ENCODE measurements at places on chromosomes 5 and 9.
A peak's percentile ranks its signal among the peaks of the same experiment; 100 is the strongest.

GRCh38 chr5:144433893-144434292, 263.2 kb downstream of the KCTD16 start:
- DNase-seq, result no peak

- no peak for DNase-seq
Measured at GRCh38 chr5:885127-885442, 7.5 kb downstream of the BRD9 start.

- DNase-seq, result no peak
Measured at GRCh38 chr9:126114850-126115460, 211.7 kb upstream of the MVB12B start.

GRCh38 chr5:74810915-74811314, 43.9 kb downstream of the NSA2 start:
- DNase-seq, result no peak

- DNase-seq, result peak; percentile 58
Measured at GRCh38 chr5:179303451-179304200, 41.6 kb downstream of the ADAMTS2 start.

DNA sequence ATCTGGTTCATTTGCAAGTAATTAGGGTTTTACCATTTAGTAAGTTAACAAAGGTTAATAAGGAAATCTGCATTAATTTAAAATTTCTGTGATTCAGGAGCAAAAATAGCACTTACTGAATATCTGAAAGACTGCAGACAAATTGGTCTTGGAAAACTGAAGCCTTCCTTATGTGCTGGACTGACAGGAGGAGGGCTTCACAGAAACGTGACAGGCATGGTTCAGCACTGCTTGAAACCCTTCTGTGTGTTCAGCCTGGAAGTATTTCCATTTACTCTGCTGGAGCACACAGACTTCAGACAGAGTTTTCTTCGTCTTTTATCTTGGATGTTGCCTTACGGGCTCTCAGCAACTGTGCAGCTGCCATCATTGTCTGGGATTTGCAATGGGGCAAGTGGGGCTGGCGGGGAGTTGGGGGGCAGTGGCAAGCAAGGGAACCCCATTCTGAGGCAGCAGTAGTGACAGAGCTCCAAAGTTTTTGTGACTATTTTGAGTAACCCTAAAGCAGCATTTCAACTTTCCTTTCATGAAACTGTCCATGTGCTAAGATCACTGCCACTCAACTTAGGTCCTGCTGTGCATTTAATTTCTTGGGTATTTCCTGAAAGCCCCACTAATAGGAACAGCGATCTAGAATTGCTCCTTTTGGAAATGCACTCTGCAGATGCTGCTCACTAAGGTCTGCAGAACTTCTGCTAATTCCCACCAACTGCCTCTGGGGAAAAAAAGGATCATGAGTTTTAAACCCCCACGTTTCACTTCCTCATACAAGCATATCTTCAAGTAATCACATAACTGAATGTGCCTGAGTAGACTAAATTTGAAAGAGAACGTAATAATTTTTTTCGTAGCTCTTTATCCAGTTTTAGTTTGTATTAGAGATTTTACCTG, 56.6 kb downstream of the KCNN2 start:
- no peak for DNase-seq

DNA sequence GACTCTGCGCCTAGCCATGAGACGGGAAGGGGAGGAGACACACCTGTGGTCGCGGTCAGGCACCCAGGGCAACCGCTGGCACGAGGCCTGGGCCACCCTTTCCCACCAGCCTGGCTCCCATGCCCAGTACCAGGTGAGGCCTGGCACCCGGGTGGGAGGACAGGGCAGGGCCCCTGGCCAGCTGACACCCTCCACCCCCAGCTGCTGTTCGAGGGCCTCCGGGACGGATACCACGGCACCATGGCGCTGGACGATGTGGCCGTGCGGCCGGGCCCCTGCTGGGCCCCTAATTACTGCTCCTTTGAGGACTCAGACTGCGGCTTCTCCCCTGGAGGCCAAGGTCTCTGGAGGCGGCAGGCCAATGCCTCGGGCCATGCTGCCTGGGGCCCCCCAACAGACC, 5.0 kb downstream of the MAMDC4 start:
- no peak for DNase-seq

GRCh38 chr5:160643616-160644240, 208.3 kb downstream of the ATP10B start:
- DNase-seq, result no peak

GRCh38 chr9:93677641-93678136, 101.3 kb downstream of the PHF2 start:
- DNase-seq, result no peak
